T-helper 1 cell (primary cell): ENCODE measurements at places on chromosomes 16 and 17.

GRCh38 chr16:4214215-4214621 is 27.7 kb downstream of the SRL start:
- no peak for DNase-seq

- no peak for DNase-seq
These were observed 526 bp downstream of the MOSMO start for GRCh38 chr16:22008215-22009059.

- DNase-seq = no peak
These were observed 642 bp downstream of the MT1F start for GRCh38 chr16:56658327-56658875.

DNA sequence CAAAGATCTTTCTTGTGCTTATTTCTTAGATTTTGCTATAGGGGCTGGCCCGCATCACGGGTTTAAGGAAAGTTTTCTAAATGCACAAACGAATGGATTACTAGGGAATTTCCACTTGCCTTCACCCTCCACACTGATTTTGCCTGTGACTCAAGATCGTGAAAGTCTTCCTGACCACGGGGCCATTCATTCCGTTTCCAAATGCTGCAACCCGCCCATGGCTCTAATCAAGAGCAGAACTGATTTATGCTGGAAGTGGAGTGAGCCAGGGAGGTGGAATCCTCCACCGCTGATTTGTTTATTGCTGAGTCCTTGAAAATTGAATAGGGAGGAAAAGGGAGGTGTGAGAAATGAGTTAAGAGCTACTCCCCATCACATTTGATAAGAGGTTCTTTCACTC is 52.4 kb downstream of the CA10 start:
- DNase-seq = no peak

DNA sequence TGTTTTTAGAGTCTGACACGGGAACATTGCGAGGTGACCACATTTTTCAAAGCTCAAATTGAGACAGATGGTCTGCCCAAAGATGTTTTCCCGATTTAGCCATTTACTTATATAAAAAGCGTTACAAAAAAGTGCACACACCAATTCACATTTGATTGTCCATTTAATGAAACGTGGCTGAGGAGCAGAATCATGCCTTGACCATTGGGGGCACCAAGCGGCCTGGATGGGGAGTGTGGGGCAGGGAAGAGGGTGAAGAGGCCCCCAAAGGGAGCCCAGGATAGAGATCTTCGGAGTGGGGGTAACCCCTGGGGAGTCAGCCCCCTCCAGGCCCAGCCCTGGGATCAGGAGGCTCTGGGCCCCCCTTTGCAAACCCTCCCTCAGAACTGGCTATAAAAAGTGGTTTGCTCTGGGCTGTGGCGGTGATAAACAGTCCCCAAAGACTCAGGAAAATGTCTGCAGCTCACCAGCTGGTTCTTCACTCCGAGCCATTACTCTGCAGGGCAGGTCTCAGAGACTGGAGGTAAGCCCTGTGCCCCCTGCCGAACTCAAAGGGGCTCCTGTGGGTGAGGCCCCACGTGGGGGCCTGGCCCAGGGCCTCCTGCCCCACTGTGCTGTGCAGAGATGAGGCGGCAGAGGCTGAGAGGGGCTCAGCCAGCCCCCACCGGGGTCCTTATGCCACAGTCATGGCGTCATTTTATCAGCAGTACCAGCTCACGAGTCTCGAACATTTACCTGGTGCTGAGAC is 105.9 kb upstream of the SEC14L1 start:
- DNase-seq = no peak

DNA sequence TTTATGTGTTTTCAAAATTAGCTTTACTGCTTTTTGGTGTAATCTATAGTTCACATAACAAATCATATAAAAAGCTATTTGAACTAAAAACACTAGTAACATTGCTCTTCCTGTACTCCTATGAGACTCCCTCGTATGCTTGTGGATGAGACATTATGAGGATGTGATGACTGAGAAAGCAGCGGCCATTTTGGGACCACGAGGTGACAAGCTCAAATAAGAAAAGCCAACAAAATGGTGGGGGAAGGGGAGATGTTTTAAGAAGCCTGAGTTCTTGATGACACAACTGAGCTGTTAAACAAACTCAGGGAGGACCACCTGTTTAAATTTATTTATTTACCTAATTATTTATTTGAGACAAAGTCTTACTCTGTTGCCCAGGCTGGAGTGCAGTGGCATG is 4.5 kb downstream of the CCL18 start:
- no peak for DNase-seq

GRCh38 chr16:65476448-65476955 is 354.6 kb upstream of the CDH11 start:
- no peak for DNase-seq

DNA sequence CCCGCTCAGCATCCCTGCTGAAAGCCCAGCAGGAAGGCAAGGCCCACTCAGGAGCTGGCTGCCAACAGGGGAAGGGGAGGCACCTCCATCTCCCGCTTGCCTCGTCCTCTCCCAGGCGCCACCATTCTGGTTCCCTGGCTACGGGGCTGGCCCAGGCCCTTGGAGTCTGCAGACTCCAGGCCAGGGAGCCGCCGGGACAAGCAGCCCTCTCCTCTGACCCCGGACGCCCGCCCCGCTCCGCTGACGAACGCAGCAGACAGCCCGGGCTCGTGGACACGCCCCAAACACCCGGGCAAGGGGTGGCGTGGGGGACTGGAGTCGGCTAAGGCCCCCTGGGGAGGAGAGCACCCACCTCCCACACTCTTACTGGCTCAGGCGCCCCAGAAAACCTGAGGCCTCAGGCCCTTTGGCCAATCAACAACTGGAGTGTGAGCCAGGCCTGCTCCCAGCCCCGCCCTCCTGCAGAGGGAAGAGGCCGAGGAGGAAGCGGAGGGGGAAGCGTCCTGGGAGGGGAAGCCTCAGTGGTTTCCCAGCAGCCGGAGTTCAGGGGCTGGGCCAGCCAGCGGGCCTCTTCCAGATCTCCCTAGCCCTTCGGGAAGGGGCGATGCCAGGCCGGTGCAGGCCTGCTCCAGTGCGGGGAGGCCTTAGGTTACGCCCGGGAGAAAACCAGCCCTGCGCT is 4.2 kb downstream of the MNT start:
- peak; percentile 30 for DNase-seq

- no peak for DNase-seq
These were observed 29.9 kb downstream of the KCNJ16 start for GRCh38 chr17:70104791-70105523.

GRCh38 chr17:79789943-79790804 is 6.7 kb downstream of the CBX8 start:
- no peak for DNase-seq

DNA sequence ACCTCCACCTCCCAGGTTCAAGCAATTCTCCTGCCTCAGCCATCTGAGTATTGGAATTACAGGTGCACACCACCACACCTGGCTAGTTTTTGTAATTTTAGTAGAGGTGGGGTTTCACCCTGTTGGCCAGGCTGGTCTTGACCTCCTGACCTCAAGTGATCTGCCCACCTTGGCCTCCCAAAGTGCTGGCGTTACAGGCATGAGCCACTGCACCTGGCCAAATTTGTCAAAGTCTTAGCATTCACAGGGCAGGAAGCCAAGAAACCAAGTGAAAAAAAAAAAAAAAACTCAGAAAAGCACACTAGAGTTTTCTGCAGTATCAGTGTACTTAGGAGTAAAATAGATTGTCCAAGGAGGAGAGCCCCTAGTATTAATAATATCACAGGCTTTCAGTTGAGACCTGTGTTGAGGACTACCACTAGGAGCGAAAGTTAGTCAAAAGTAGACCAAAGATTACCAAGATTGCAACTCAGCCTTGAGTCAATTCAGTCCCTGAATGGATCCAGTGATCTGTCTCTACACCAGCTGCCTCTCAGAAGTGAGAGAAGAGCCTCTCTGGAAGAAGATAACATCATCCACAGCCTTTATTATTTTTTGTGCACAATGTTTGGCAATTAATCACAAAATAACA is 159.7 kb downstream of the CEP112 start:
- no peak for DNase-seq

DNA sequence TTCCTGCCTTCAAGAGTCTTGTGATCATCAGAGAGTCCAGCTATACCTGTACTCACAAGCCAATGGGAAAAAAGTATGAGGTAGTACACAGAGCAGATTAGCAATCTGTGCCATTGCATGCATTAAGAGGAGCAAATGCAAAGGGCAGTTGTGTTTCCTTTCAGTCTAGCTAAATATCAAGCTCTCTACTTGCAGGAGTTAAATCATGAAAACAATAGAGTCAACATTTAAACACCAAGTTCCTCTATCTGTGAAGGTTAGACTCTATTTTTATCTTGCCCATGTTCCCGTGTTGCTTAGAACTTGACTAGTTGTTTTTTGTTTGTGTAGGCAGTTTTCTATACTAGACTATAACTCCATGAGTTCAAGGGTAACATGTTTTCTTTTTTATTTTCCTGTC is 4.7 kb upstream of the FAM20A start:
- no peak for DNase-seq

DNA sequence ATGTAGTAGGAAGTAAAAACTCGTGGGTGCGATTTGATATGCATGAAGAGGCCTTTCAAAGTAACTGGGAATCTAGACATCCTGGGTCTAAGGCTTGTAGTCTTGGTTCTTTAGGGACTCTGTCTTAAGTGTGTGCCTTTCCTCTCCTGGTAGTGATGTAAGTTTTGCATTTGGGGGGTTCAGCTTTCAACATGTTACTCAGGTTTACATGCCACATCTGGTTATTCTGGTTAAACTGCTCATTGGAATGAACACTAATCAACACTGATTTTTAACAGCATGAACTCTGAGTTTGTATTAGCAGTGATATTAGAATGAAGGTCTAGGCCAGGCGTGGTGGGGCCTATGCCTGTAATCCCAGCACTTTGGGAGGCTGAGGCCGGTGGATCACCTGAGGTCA is 15.1 kb downstream of the PGS1 start:
- no peak for DNase-seq

- DNase-seq = no peak
These were observed 223.0 kb downstream of the NTN1 start for GRCh38 chr17:9244066-9245052.

DNA sequence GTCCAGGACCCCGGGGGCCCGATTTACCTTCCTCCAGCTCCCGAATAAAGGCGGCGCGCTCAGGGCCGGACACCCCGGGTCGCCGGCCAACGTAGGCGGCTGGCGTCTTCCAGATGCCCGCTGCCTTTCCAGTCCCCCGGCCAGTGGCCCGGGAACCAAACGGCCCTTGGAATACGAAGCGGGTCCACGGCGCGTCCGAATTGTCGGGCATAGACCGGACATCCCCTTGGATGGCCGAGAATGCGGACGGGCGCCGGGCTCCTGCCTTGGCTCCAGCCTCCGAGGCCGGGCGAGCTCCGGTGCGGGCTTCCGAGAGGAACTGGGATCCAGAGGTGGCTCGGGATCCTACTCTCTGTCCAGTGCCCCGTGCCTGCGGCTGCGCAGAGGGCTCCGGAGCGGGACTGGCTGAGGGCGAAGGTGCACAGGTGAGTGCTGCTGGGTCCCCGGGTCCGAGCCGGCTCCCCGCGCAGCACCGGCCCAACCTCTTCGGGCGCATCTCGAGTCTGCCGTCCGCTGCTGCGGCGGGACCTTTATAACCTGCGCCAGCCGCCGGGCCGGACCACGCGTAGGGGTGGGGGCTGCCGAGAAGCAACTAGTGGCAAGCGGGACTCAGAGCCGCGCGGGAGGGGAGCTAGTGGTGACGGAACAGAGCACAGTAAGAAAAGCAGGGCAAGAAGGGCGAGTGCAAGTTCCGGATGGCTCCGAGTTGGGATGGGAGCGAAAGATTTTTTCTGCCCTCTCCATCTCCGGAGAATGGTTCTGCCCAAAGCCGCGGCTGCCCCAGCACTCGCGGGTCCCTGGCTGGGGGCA is at the start of gene HAP1:
HAP1 (minus strand) TSS at position 505 of the 810 bp plus-strand sequence; CDS start at position 496, 9 bp downstream.
- DNase-seq = no peak

- no peak for DNase-seq
These were observed 18.0 kb downstream of the MPRIP start for GRCh38 chr17:17060001-17060922.

GRCh38 chr16:82088483-82088882 is 53.4 kb downstream of the HSD17B2 start:
- no peak for DNase-seq

DNA sequence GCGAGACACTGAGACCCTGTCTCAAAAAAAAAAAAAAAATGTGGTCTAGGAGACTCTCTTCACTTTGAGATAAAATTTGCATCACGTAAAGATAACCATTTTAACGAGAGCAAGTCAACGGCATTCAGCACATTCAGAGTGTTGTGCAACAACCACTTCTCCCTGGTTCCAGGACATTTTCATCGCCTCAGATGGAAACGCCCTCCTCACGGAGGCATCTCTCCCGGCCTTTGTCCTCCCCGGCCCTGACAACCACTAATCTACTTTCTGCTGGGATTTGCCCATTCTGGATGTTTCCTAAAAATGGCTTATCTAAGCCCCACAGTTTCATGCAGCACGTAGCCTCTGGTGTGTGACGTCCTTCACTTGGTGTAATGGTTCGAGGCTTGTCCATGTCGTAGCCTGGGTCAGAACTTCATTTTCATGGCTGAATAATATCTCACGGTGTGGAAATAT is 6.4 kb upstream of the NPRL3 start:
- DNase-seq = no peak

DNA sequence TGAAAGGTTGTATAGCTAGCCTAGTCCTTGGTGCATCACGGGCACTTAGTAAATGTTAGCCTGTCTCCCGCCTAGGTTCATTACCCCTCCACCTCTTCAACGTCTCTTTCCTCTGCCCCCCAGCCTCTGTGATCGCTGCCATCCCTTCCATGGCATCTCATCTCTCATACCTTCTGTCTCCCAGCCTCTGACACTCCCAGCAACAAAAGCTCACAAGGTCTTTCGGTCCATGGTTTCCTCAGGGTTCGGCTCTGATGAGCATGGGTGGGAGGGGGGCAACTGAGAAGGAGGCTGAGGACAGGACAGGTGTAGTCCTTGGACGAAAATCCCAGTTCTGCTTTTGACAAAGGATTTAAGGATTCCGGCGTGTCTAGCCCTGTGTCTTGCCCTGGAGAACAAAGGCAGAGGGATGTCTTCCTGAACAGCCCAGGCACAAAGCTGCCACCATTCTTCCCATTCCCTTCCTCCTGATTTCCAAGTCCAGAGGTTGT is 16.7 kb downstream of the CCR7 start:
- DNase-seq = no peak

- DNase-seq = no peak
These were observed 17.4 kb downstream of the CDIPT start for GRCh38 chr16:29845656-29846055.

DNA sequence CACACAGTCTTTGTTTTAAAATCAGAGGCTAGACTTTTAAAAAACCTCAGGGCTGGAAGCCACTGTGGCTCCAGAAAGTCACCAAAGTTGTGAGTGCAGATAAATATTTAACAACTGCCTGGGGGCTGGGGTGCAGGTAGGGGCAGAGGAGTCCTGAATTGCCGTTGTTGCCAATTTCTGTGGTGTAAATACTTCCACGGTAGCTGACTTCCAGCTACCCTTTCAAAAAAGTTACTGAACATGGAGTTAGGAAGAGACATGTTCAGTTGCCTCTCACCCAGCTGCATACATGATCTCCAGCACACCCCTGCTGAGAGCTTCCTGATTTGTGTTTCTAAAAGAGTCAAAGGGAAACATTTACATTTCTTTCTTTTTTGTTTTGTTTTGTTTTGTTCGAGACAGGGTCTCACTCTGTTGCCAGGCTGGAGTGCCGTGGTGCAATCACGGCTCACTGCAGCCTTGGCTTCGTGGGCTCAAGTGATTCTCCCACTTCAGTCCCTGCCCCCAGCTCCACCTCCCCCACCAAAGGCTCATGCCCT is 58.7 kb downstream of the PLXDC1 start:
- no peak for DNase-seq

- DNase-seq = no peak
These were observed 51.7 kb downstream of the ASIC2 start for GRCh38 chr17:33241390-33241789.
